ENCODE measurements at places on chromosomes 5 and 9.
A peak's percentile ranks its signal among the peaks of the same experiment; 100 is the strongest.

- peak; percentile 77 for DNase-seq
Measured at GRCh38 chr5:129664336-129664937, 83.5 kb upstream of the MINAR2 start.

GRCh38 chr5:100902440-100903038 is 543 bp downstream of the ST8SIA4 start:
- DNase-seq = no peak

DNA sequence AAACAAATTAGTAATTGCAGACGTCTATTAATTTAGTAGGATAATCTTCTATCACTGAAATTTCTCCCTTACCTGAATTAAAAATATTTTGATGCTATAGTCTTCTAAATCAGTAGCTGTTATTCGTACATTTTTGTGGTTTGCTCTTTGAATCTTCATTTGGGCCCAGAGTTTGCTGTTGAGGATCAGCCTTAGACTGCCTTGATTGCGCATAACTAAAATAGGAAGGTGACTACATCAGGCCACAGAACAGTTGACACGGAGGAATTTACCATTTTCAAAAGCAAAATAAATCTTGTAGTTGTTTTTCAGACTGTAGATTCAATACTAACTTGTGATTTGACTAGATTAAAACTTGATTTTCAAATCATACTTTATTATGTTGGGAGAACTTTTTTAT is 11.8 kb upstream of the NADK2 start:
- peak; percentile 12 for DNase-seq

GRCh38 chr5:143896966-143897365 is 85.0 kb downstream of the HMHB1 start:
- DNase-seq = peak; percentile 3

DNA sequence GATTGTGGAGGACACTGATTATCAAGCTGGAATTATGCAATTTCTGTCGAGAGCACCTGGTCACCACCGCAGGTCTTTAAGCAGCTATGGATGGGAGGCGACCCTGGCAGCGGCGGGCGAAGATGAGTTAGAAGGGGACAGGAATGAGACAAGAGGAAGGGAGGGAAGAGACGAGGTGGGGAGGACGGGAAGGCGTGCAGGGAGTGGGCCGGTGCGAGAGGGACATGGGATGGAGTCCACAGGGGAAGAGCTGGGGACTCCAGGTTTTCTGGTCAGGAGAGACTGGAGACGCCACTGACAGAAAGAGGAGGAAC is 192.3 kb downstream of the MELK start:
- no peak for DNase-seq

DNA sequence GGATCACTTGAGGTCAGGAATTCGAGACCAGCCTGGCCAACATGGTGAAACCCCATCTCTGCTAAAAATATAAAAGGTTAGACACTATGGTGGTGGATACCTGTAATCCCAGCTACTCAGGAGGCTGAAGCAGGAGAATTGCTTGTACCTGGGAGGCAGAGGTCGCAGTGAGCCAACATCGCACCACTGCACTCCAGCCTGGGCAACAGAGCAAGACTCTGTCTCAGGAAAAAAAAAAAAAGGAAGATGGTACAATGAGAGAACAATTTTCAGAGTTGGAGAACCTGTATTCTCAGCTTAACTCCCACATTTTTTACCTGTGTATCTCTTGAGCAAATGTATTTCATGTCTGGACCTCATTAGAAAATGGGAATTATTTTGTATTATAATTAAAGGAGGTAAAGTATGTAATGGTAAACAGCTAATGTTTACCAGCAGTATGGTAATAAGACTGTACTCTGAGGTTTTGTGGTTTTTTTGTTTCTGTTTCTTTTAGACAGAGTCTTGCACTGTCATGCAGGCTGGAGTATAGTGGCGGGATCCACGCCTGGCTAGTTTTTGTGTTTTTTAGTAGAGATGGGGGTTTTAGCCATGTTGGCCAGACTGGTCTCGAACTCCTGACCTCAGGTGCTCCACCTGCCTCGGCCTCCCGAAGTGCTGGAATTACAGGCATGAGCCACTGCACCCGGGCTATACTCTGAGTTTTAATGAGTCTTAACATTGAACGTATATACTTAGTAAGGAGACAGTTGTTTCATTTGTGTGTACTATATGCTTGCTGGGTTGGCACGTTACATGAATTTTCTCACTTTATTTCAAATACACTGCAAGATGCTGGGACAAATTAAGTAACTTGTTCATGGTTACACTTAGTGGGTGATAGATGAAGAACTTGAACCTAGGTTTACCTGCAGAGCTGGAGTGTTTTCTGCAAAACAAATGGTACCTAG is 16.2 kb downstream of the UHRF2 start:
- DNase-seq = no peak

GRCh38 chr5:141040771-141041426 is 10.3 kb upstream of the PCDHB1 start:
- DNase-seq = peak; percentile 32

DNA sequence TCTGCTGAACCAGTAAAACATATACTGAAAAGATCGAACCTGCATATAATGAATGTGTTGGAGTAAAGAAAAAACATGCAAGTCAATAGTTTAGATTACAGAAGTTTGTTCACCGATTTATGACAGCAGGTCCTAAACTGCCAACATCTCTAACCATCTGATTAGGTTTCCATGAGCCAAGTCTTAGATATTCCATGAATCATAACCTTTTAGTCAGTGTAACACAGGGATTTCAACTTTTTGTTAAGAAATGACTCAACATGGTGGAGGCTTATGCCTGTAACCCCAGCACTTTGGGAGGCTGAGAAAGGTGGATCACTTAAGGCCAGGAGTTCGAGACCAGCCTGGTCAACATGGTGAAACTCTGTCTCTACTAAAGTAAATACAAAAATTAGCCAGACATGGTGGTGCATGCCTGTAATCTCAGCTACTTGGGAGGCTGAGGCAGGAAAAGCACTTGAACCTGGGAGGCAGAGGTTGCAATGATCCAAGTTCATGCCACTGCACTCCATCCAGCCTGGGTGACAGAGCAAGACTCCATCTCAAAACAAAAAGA is 38.7 kb downstream of the APC start:
- no peak for DNase-seq

GRCh38 chr9:88087906-88088305 is 50.4 kb downstream of the SPATA31C2 start:
- DNase-seq = no peak

DNA sequence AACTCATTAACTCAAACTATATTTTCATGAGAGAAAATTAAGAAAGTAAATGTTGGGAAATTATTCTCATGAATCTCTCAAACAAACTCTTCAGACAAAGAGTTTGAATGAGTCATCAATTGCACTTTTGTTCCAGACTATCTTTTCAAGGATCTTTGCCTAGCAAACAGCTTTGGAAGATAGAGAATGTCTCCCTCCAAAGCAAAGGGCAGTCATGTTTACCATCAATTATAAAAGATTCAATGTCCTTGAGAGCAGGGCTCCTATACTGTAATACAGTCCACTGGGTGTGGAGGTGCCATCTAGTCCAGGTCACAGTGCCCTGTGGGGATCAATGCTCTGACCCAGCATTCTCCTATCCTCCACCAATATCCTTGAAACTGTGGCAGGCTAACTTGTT is 1429.3 kb downstream of the EFNA5 start:
- no peak for DNase-seq

DNA sequence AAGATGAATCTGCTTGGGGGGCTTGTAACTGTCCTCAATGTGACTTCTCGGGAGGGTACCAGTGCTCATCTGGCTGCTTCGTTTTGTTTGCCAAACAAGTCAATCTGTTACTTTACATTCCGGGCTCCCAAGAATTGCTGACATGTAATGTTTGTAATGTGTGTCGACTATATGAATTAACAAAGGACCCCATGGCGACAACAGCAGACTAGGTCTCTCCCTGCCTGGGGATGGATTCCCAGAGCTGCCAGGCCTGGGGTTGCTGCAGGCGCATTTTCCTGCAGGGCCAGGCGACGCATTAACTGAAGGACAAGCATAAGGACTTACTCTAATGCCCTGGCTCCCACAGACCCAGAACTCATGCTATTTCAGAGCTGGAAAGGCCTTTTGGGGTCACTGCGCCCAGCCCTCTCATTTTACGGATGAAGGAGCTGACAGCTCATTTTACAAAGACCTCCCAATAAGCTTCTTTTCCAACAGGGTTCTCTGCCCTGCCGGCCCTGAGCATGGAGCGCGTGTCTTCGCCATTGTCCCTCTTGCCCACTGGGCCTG is 214.8 kb downstream of the TTLL11 start:
- DNase-seq = no peak

DNA sequence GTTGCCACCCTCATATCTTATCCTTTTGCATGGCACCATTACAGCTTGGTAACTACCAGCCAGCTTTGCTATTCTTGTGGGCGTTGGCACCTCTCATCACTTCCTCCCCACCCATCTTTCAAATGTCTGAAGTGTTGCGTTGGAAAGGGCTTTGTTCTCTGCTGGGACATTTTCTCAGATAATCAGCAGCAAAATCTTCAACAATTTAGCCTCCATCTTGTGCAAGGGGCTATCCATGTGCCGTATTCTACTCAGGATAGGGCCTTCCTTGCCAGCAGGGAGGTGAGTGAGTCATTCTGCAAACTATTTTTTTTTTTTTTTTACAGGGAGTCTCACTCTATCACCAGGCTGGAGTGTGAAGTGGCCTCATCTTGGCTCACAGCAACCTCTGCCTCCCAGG is 62.1 kb upstream of the NUDT12 start:
- DNase-seq = no peak

- DNase-seq = no peak
Measured at GRCh38 chr5:34051374-34051980, 8.5 kb upstream of the C1QTNF3 start.

DNA sequence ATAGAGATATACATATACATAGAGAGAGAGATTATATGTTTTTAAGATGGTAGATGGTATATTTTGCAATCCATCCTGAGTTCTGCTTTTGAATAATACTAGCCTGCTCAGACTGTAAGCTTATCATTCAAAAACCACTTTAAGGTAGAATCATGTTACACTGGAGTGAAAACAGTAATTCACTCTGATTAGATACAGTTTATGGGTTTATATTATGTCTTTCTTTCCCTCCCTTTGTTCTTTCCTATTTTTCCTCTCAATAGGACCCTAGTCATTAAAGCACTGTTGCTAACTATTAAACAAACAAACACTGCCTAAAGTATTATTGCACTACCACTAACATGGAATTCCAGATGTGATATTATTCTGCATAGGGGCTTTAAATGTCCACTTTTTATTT is 202.0 kb downstream of the ADAMTSL1 start:
- no peak for DNase-seq

GRCh38 chr5:18010053-18010452 is 375.8 kb downstream of the TAF11L14 start:
- peak; percentile 8 for DNase-seq

- peak; percentile 3 for DNase-seq
Measured at GRCh38 chr5:175321927-175322532, 122.0 kb downstream of the DRD1 start.

DNA sequence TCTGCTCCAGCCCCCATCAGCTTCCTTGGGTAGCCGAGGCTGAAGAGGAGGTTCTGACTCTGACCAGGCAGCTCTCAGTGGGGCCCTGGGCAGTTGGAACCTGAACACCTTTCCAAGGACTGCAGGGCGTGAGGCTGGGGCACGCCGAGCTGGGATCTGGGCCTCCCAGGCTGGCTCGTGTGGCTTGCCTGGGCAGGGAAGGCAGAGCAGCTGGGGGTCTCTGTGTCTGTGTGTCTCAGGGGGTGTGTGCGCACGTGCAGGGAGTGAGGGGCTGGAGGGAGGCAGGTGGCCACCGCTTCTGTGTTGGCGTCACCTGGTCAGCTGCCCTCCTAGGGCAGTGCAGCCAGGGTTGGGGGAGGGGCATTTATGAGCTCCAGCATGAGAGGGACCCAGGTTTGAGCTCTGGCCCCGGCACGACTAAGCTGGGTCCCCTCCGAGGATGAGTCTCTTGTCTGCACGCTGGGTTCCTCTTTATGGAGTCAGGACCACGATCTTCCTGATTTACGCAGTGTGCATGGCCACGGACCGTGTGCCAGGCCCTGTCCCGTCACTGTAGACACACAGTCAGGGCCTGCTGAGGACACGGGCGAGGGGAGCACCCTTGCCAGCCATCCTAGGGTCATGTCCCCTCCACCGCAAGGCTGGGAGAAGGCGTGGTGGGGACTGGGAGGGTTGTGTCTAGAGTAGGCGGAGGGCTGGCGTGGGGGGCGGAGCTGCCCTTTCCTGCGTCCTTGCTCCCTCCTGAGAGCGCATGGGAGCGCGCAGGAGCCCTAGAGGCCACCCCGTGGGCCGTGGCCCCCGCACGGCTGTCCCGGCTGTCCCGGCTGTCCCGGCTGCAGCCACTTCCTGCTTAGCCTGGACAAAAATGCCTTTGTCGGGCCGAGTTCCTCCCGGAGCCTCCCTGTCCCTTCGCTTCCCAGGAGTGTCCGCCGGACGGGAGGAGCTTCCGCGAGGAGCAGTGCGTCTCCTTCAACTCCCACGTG is 4.6 kb downstream of the ADAMTSL2 start:
- DNase-seq = no peak

Data from inflammatory macrophage treated with lipopolysaccharide for 1 hour (primary cell).